Amygdala (tissue), 56 donors: ENCODE measurements at places on chromosomes 1 and 21.

GRCh38 chr1:19476450-19477190, 8.7 kb downstream of the CAPZB start:
- no peak for DNase-seq

DNA sequence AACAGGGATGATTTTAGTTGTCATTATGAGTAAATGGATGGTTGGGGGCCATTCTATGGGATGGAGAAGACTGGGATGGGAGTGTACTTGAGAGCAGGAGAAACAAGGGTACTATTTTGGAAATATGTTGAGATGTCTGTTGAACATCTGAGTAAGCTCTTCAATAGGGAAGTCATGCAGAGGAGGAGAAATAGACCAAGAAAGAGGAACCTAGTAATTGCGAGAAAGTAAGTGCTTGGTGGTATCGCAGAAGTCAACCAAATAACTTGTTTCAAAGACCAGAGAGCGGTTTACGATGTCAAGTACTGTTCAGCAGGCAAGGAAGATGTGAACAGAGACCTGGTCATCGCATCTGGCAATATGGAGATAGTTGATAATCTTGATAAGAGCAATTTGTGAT, 22.4 kb upstream of the CHRM3 start:
- DNase-seq = no peak

- no peak for DNase-seq
These were observed 17.3 kb upstream of the SELENON start for GRCh38 chr1:25782608-25783201.

DNA sequence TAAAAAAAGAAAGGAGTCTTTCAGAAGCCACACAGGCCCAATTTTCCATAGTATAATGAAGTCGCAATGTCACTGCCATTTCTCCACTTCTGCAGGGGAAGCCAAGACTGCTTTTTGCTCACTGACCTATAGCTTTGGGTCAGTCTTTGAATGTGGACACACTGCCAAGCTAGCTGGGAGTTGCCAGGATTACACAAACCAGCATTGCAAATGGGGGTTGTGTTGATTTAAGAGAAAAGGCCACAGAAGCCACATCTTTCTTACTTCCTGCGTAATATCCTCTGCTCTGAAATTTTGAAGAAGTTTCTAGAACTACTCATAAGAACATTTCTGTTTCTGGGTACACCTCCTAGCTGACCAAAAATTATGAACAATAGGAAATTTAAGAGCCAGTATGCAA, 45.8 kb upstream of the SAMSN1 start:
- no peak for DNase-seq

GRCh38 chr1:58157256-58157655, 389.3 kb downstream of the OMA1 start:
- DNase-seq = no peak

- DNase-seq = no peak
These were observed 49.1 kb downstream of the TRABD2B start for GRCh38 chr1:47948126-47948525.

- DNase-seq = no peak
These were observed 32.2 kb downstream of the TMED5 start for GRCh38 chr1:93148001-93148400.

DNA sequence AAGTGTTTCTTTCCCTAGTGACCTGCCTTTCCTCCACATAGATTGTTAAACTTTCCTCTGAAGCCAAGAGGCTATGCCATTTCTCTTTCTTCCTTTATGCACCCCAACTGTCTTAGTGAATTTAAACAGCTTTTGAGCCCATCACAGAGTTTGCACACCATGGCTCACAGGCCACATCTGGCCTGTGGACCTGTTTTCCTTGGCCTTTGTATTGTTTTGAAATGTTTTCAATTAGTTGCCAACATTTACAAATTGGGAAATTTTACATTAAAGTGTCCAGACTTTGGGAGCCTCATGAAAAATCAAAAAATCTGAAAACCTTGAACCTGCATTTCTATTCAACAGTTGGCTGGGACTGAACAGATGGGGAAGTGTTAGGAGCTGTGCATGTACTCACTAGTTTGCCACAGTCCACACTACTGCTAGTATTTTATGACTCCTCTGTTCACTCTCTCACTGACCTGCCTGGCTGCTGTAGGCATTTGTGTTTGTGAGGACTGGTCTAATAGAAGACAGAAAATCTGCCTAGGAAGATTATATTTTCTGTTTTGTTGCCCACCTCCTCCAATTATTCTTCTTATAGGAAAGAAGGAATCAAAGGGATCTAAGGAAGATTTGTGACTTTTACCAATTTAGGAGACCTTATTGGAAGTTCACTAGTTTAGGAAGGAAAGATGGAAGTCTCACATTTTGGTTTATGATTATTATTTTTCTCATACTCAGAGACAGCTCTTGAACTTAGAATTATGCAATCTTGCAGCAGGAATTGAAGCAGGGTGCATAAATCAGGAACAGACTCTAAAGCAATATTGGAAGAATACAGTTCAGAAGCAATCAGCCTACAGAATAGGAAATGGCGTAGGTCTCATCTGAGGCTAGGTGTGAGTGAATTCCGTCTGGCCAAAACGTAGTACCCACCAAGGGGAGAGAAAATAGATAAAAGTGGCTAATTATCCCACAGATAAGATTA, 134.7 kb downstream of the HLX start:
- no peak for DNase-seq

DNA sequence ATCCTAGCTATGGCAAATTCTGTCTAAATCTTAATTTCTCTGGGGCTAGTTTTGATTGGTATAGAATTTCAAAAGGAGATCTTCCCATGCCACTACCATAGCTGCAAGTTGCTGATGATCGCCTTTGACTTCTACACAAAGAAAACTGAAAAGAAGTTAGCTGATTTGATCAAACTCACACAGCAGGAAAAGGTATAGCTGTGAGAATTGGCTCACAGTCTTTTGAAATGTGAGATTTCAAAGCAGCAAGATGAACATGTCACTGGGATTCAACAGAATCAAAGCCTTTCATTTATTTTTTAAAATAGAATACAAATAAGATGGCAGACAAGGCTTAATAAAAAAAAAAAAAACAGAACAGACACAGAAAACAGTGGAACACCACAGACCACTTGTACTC, 7.5 kb upstream of the RGS1 start:
- DNase-seq = no peak

DNA sequence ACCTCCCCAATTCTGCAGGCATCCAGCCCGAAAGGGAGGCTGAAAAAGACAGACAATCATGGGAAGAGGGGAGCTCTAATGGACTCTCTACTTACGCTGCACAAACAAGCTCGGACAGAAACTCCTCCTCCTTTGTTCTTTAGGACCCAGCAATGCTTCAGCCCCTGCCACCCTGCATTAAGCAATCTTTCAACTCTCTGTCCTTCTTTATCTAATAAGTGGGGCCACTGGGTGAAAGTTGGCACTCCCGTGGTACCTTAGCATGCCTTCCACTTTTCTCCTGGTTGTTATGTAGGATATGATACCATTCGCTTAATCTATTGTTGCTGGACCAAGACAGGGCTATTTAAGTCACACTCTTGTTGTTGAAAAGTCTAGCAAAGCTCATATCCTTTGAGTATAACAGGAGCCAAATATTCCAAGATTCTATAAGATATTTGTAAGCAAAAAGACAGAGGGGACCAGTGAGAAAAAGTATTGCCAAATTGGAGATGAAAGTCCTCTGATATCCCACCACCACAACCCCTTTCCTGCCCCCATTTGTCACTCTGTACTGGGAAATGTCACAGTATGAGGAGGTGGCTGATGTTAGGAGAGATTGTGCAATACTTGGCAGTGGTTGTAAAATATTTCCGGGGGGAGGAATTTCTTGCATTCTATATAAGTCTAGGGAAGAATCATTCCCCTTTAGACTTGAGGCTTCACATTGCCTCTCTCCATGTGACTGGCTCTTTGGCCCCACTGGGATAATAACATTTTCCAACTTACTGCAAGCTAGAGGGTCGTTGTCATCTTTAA, 137.3 kb upstream of the GJB5 start:
- DNase-seq = no peak

DNA sequence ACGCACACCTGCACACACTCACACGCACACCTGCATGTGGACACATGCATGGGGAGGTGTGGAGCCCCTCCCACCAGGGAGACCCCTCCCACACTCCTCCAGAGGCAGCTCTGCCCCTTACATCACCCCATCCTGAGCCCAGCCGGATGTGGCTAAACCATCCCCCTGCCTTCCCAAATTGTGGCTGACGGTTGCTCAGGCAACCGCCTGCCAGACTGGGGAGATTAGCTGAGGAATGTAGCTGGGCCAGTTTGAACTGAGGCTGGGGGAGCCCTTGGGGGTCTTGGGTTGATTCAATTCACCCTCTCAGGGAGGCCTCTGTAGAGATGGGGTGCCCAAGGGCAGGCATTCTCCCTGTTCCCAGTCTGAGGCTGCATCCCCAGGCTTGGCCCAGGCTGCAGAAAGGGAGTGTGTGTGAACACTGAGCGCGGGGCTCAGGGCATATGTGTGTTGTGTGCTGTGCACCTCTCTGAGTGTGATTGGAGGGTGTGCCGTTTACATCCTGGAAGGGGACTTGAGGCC, 12.9 kb downstream of the PTPRU start:
- DNase-seq = no peak

GRCh38 chr1:207831517-207832327, 79.2 kb downstream of the CD34 start:
- no peak for DNase-seq

- DNase-seq = no peak
These were observed 30.2 kb downstream of the SNAP47 start for GRCh38 chr1:227765261-227766014.

- DNase-seq = no peak
These were observed 2.1 kb downstream of the RCOR3 start for GRCh38 chr1:211261229-211261628.

DNA sequence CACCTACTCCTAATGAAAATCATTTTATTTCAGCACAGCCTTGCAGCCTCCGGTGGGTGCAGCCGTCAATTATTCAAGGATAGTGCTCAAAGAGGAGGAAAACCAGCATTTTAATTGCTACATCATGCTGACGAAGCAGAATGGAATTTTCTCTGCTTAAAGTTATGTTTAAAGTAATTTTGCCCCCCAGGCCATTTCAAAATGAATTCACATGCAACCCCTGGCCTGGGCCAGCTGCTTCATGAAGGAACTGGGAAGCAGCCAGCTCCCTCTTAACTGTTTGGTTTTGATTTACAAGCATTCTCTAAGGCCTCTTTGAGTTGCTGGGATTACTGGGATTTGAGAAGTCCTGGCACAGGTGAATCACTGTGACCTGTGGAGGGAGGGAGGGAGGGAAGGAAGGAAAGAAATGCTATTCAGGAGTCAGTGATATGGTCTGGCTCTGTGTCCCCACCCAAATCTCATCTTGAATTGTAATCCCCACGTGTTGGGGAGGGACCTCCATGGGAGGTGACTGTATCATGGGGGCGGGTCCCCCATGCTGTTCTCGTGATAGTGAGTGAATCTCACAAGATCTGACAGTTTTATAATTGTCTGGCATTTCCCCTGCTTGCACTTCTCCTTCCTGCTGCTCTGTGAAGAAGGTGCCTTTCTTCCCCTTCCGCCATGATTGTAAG, 66.0 kb downstream of the PGBD5 start:
- DNase-seq = no peak

GRCh38 chr1:155978325-155978972, at the start of gene ARHGEF2:
ARHGEF2 (minus strand) TSS chr1:155978547; CDS start chr1:155978427, 120 bp downstream.
- DNase-seq = peak; percentile 45

- DNase-seq = no peak
These were observed at the start of gene THBS3 for GRCh38 chr1:155207806-155208540. THBS3 (minus strand) TSS chr1:155207897; CDS start chr1:155207876, 21 bp downstream.

GRCh38 chr1:57518496-57518895, 94.6 kb upstream of the DAB1 start:
- DNase-seq = no peak

DNA sequence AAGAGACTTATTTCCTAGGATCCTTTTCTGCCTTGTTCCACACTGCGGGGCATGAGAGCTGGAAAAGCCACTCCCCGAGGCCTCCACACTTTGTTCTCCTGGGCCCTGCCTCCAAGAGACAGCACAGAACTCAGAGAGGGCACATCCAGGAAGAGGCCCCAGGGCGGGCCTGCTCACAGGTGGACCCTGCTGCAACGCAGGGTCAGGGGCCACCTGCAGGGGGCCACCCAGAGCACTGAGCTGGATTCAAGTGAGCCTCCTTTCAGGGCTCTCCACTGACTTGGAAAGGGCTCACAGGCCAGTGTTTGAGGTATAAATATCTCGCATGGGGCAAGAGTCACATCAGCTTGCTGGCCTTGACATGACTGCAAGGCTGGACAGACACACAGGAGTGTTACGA, 4.8 kb downstream of the RGS16 start:
- DNase-seq = no peak

GRCh38 chr21:41979751-41980369, 26.0 kb upstream of the C2CD2 start:
- DNase-seq = no peak

DNA sequence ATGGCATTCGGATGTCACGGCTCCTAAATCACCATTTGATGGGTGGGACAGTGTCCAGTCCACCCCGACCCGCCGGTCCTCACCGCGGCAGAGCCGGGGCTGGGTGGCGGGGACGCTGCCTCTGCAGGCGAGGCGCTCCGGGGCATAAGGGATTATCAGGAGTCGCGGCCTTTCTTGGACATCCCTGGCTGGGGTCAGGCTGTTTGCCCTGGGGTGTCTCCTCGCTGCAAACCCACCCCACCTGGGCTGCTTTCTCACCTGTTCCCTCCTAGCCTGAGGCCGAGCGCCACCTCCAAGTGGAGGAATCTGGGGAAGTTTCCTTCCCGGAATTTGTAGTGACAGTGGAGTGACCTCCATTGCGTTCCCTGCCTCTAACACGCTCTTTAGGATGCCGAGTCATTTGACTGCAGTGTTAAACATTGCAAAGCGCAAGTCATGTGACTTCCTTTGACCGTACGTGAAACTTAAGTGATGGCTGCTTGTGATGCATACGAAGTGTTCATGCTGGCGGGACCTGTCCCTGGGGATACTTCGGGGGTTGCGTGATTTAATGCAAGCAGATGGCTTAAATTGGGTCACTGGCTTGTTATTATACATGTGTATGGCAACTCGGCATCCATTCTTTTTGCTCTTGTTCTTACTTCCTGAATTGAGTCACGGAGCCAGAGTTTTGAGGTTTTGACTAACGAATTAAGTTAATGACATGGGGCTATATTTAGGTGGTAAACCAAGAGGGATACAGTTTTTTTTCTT, 536 bp downstream of the LGALS8 start:
- no peak for DNase-seq

DNA sequence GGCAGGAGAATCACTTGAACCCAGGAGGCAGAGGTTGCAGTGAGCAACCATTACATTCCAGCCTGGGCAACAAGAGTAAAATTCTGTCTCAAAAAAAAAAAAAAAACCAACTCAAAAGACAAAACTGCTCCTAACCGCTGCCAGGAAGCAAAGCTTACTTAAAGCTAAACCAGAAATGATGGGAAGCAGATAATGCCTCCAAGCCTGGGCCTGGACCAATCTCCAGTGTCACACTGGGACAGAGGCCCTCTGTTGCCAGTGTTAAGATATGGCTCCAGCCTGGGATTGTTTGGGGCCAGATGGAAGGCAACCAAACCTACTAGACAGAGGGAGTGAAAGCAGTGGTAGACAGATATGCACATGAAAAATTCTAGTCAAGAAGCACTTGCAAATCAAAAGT, 36.9 kb downstream of the NSL1 start:
- no peak for DNase-seq

GRCh38 chr1:36542024-36542961, 59.6 kb upstream of the CSF3R start:
- DNase-seq = no peak
